ENCODE measurements at places on chromosomes 5 and 9.
A peak's percentile ranks its signal among the peaks of the same experiment; 100 is the strongest.

DNA sequence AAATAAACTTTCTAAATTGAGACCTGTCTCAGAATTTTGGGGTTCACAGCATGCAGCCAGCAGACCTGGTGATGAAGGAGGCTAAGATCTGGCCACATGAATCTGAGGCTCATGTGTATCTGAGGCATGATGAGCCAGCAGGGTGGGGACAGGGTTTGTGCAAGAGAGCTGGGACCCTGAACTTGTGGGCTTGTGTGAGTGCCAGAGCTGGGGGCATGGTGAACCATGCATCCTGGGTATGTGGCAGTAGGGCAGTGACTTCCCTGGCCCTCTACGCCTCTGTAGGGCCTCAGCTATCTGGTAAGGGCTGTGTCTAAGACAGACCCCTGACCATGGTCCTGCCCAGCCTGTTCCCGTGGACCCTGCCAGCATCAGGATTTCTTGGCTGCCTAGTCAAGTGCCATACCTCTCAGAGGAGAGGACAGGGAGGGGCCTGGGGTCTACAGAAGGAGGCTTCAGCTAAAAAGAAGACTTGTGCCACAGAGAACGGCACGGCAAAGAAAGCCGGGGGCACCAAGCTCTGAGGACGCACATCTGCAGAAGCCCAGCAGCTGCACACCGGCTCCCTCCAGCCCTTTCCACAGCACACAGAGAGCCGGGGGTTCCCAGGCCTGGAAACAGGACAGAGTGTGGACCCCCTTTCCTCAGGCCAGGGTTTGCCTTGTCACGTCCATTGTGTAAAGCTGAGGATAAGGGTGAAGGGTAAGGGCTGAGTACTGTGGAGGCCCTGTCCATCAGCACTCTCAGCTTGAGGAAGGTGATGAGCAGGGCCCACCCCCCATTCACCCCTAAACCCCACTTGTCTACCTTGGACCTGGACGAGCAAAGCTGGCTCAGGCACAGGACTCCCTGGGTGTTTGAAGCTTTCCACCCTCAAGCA is 130.1 kb downstream of the MRPL36 start:
- DNase-seq = no peak

GRCh38 chr5:2750758-2751464 is 566 bp downstream of the IRX2 start:
- DNase-seq = peak; percentile 14

DNA sequence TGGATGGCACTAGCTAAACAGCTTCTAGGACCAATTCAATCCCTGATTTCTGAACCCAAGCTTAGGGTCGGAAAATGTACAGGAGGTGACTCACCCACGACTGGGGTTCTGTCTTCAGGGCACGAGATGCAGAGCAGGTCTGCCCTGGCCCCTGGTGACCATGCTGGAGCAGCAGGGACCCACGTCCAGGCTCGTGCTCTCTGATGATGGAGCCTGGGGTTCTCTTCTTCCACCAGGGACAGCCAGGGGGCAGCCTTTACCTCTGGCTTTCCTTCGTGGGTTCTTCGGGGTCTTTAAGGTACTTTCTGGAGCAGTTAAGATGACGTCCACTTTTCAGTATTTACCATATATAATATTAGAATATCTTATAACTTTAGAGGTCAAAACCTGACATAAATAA is 2.1 kb downstream of the CFAP77 start:
- peak; percentile 72 for DNase-seq

- no peak for DNase-seq
Observed at GRCh38 chr5:137751869-137752491, 2.2 kb downstream of the HNRNPA0 start.

DNA sequence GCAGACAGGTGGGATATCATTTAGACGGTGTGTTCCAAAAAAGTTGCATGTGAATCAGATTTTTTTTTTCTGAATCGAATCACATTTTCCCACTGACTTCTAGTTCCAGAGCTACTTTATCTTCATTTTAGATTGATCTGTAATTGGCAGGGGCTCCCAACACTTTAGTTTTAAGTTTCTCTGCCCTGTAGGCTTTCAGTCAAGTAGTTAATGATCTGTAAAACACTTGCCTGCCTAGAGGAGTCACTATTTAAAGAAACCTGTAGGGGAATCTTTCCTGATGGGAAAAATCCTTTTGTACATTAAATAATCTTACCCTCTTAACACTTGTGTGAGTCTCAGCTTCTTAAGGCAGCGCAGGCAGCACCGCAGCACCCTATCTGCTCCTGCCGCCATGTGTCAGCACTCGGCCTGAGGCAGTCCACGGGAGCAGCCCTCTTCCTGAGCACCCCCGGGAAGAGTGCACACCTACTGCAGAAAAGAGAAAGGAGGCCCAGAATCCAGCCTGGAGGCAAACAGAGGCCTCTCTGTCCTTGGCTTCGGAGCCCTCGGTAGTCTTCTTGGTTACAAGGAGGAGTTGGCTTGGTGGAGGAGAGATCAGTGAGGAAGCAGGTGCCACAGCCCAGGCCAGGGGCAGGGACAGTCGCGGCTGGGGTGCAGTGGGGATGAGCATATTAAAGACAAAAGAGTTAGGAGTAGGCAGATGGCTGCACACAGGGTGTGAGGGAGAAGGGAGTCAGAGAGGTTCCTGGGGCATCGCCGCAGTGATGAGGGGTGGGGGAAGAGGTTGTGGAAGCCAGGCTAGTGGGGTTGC is 209.3 kb downstream of the GAPVD1 start:
- peak; percentile 70 for DNase-seq

- no peak for DNase-seq
Observed at GRCh38 chr5:72651779-72652178, 144.6 kb upstream of the ZNF366 start.

DNA sequence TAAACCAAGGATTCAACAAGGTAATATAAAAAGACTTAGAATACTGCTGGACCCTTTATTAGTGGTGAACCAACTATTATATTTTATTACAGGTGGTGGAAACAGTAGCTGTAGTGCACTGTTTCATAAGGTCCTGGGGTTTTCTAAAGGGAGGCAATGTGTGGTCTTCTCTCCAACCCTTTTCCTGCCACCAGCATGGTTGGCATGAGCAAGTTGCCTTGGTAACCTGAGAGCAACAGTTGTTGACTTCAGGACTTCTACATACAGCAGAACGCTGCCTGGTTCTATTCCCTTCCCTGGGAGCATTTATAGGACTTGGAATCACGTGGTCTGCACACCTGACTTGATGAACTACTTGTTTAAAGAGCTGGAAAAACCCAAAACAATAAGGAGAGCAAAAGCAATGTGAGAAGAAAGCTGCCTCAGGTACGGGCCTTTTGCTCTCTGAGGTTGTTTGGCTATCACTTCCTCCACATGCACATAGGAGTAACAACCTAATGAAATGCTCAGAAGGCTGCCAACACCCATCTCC is 81.1 kb upstream of the RAI14 start:
- DNase-seq = no peak

DNA sequence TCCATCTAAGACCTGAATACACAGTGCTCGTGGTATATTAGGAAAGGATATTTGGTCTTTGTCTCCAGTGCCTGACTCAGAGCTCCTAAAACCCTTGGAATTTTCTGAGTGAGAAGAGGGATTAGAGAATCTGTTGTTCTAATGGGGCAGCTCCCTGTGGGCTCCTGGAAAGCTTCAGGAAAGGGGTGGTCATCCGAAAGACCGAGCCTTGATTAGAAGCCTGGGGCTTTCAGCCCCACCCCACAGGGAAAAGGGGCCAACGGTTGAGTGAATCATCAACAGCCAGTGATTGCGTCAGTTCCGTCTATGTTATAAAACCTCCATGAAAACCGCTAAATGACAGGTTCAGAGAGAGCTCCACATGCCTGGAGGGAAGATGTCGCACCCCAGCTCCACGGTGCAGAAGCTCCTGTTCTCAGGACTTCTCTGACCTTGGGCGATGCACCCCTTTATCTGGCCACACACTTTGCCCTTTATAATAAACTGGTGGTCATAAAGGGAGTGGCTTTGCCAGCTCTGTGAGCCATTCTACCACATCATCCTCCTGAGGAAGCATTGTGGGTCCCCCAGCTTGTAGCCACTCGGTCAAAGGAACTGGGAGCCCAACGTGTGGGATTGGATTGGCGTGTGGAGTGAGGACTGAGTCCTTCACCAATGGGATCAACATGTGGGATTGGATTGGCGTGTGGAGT is 71.0 kb upstream of the ICE1 start:
- peak; percentile 70 for DNase-seq

Measured in ELF-1 (cell line).